ENCODE measurements at places on chromosomes 1 and 21.

DNA sequence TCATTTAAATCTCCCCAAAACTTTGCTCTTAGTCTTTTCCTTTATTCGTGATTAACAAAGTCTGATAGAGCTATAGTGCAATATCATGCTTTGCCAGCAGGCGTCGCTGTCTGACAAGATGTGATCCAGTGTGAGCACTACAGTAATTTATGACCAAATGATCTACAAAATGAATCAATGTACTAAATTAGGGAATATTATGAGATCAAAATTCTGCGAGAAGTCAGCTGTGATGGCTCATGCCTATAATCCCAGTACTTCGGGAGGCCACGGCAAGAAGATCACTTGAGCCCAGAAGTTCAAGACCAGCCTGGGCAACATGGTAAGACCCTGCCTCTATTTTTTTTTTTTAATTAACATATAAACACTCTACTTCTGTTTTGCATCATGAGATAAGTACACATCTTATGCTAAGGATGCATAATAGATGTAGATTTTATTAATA is 3.6 kb upstream of the SPSB1 start:
- no peak for DNase-seq

GRCh38 chr1:231702804-231703203 is 76.2 kb downstream of the DISC1 start:
- no peak for DNase-seq

DNA sequence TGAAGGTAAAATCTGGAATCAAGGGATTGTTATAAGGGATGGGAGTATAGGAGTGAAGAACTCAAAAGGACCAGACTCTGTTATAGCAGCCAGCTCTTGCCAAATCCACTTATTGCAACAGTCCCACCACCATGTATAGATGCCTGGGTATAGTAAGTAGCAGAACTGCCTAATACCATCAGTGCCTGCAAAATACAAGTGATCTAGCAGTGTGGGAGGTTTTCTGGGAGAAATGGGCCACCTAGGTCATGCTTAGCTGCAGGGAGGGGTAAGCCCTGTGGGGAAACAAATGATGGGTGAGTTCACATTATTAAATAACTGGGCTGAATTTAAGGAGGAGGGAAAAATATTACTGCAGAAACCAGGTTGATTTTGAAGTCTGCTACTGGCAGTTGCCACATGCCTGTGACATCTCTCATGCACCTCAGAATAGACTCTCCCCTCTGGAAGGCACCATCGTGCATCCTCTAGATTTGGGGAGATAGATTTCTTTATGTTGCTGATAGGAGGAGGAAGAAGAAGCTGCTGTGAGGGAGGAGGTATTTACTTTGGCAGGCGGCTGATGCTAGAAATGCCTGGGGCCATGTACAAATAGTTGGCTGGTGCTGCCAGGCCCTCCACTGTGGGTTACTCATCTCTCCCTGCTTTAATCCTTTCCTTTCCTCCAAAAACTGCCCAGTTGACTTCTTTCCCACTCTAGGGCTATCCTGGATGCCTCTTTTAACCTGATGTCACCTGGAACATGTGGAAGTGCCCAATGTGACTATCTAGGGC is 27.5 kb downstream of the HLX start:
- DNase-seq = no peak

- no peak for DNase-seq
Measured at GRCh38 chr1:20184481-20184900, 1.4 kb upstream of the UBXN10 start.

DNA sequence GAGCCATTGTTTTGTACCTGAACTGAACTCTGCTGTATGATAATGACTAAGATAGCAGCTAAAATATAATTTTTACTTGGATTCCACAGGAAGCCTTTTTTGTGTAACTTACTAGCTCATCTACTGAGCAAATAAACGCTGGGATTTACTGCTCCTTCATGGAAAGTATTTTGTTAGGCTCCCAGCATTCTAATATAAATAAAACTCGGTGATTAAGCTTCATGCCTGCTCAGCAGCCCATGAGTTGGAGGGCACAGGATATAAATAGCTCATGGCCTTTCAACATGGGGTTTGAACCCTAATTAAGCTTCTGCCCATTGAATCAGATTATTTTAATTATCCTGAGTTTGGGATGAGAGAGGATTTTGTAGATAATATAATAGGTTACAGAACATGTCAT is 180.0 kb downstream of the PCP4 start:
- DNase-seq = no peak

GRCh38 chr1:204314171-204314892 is 45.4 kb downstream of the PLEKHA6 start:
- DNase-seq = no peak

- no peak for DNase-seq
Measured at GRCh38 chr21:43190544-43190943, 21.7 kb downstream of the CRYAA start.

DNA sequence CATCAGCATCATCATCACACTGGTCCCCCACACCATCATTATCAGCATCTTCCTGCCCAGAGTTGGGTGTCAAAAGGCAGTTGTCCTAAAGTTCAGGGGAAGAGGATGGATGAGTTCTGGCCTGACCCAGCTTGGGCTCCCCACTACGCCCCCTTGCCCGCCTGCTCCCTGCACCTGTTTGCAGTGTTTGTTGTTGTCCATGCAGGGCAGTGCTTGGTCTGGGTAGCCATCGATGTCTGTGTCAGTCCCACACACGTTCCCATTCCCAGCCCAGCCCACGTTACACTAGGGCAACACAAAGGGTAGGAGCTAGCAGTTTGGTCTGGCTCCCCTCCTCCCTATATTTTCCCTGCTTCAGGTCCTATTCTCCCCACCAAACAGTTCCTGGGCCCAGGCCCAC is 6.8 kb downstream of the THBS3 start:
- DNase-seq = no peak

DNA sequence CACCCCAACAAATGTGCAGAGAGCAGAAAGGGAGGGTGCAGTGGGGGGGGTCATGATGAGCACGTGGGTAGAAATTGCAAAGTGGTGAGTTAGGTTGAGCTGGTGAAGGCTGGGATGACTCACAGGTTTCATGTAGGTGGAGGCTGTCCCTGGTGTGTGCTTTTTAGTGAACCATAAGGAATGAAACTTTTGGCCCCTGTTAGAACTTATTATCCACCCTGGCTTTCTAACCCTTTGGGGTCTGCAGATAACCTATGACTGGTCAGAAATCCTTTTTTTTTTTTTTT is 46.9 kb downstream of the DOP1B start:
- DNase-seq = peak; percentile 84

DNA sequence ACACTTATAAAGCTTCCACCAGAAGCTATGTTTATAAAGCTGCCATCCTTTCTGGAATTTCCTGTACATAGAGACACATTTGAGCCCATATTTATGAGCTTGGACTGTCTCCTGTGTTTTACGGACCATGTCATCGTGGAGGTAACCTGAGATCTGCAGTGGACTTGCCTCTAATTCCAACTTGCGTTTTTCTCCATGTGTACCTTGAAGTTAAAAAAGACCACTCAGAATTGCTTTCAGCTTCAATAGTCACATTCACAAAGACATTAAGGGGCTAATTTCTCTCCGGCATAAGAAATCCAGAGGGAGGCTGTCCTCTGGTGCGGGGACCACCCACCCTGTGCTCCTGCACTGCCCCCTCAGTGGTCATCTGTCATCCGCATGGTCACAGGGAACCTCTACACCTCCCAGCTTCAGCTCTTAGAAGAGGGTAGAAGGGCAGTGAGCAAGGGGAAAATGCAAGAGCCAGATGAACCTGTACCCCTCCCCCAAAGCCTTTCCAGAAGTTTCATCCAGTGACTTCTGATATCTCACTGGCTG is 521.4 kb upstream of the CAMK1G start:
- no peak for DNase-seq

GRCh38 chr1:201641524-201642253 is 102.8 kb downstream of the NAV1 start:
- no peak for DNase-seq

DNA sequence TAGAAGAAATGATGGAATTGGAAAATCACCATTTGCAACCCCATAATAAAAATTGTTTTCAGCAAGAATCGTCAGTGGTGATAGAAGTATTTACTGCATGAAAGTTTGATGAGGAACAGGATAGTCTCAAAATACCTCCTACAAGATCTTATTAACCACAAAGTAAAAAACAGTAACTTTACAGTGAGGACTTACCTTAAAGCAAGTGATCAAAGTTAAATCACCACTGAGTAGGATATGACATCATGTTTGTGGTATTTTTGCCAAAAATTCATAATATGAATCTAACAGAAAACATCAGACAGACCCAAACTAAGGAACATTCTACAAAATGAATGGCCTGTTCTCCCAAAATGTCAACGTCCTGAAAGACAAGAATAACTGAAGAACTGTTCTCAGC is 19.9 kb downstream of the ALDH9A1 start:
- DNase-seq = no peak

DNA sequence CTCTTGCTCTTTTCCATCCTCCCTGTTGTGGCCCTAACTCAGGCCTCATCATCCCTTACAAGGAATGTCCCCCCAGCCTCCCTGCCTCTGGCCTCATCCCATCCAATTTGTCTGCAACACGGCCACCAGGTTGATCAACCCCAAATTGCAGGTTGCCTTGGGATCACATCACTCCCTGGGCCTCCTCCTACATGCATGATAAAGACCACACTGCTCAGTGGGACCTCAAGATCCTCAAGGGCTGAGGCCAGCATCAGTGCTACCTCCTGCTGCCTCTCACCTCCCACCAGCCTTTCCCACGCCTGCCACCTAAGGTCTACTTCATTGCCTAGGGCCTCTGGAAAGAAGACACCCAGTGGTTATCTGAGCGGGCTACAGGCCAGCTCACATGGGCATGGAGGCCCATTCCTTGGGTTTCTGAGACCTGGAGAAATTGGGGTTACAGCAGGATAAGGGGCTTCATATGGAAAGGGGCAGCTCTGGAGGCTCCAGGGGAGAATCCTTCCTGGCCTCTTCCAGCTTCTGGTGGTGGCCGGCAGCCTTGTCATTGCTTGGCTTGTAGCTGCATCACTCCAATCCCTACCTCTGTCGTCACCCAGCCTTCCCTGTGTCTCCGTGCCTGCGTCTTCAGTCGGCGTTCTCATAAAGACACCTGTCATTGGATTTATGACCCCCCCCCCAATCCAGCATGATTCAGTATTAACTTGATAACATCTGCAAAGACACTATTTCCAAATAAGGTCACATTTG is 60.5 kb downstream of the KLHDC7A start:
- no peak for DNase-seq

DNA sequence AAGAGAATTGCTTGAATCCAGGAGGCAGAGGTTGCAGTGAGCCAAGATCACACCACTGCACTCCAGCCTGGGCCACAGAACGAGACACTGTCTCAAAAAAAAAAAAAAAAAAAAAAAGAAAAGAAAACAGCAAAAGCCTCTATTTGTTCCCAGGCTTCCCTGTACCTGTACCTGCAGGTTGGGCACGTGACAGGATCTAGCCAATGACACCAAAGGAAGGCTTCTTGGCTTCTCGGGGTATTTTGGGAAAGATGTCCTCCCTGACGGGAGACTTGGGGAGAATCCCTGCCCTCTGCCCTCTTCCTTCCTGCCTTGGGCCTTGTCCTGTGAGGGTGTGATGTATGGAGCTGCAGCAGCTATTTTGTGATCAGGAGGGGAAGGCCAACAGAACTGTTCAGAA is 22.8 kb downstream of the TMCO4 start:
- no peak for DNase-seq

- DNase-seq = no peak
Measured at GRCh38 chr1:3326516-3327388, 127.7 kb upstream of the ARHGEF16 start.

DNA sequence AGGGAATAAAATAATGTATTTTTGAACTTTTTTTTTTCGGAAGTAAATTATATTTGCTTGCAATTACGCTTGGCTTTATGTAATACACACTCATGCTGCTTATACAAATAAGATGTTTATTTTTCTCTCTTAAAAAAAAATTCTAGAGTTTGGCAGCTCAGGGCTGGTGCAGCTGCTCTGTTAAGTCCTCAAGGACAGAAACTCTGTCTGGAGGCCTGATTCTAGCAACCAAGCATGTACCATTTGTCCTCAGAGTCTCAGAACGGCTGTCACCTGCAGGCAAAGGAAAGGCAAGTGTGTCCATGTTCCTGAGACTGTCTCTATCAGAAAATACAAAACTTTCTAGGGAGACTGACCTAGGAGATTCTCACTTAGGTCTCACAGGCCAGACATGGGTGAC is 23.2 kb upstream of the CLDN17 start:
- no peak for DNase-seq

DNA sequence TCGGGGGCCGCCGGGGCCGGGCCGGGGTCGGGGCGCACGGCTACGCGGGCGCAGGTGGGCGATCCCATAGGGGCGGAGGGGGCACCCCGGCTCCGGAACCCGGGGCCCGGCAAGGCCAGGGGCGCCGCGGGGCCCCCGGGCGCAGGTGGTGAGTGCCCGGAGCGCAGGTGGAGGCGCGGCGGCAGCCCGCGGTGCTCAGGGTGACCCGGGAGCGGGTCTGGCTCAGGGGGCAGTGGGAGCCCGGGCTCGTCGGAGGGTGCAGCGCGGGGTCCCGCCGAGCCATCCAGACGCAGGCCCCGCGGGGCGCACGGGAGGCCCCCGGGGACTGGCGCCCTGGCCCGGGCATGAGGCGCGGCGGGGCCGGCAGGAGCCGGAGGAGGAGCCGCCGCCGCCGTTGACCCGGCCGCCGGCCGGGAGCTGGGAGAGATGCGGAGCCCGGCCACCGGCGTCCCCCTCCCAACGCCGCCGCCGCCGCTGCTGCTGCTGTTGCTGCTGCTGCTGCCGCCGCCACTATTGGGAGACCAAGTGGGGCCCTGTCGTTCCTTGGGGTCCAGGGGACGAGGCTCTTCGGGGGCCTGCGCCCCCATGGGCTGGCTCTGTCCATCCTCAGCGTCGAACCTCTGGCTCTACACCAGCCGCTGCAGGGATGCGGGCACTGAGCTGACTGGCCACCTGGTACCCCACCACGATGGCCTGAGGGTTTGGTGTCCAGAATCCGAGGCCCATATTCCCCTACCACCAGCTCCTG is 489 bp downstream of the CELSR2 start:
- DNase-seq = no peak

GRCh38 chr1:229768232-229768631 is 142.2 kb downstream of the URB2 start:
- DNase-seq = no peak

DNA sequence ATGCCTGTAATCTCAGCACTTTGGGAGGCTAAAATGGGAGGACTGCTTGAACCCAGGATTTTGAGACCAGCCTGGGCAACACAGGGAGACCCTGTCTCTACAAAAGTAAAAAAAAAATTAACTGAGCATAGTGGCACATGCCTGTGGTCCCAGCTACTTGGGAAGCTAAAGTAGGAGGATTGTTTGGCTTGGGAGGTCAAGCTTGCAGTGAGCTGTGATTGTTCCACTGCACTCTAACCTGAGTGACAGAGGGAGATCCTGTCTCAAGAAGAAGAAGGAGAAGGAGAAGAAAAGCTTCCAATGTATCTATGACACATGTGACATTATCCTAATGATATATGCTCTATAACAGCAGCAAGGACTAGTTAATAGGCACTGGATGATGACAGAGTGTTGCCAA is 20.1 kb upstream of the ARHGAP29 start:
- DNase-seq = no peak

- no peak for DNase-seq
Measured at GRCh38 chr1:243896313-243896712, 46.3 kb upstream of the AKT3 start.

Measured in non-pigmented ciliary epithelial cell (primary cell).